RPMI7951 (cell line): ENCODE measurements at places on chromosomes 13 and 19.
A peak's percentile ranks its signal among the peaks of the same experiment; 100 is the strongest.

DNA sequence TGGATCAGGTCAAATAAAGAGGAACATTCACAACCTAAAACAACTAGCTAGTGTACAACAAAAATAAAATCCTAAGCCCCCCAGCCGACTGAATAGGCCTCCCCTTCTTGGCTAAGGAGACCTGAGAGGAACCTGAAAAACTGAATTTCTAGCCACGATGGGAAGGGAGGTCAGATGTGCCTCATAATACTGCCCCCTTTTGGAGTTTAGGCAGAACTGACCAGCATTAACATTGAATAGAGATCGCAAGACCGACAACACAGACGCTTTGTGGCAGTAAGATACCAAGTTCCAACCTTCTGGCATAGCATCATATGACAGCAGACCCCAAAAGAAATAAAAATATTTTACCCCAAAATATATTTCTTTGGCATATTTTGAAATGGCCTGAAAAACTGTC, 15.9 kb downstream of the CBY2 start:
- peak; percentile 20 for DNase-seq

- DNase-seq = no peak
Measured at GRCh38 chr13:106657104-106657503, 89.2 kb upstream of the ARGLU1 start.

DNA sequence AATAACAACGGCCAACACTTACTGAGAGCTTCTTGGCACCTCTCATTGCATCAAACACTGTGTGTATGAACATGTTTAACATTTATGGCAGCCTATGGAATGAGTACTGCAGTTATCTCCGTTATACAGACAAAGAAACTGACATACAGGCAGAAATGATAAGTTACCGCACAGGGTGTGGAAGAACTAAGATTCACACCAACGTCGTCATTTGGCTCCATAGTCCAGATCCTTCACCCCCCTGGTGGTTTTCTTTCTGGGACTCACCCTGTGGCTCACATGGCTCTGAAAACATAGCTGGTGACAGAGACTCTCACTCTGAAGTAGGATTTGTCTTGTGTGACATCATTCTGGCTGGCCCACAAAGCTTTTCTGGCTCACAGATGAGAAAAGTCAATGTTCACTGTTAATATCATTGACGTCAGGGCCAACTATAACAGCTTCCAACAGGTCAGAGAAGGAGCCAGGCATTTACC, 230.1 kb downstream of the DLEU7 start:
- no peak for DNase-seq

DNA sequence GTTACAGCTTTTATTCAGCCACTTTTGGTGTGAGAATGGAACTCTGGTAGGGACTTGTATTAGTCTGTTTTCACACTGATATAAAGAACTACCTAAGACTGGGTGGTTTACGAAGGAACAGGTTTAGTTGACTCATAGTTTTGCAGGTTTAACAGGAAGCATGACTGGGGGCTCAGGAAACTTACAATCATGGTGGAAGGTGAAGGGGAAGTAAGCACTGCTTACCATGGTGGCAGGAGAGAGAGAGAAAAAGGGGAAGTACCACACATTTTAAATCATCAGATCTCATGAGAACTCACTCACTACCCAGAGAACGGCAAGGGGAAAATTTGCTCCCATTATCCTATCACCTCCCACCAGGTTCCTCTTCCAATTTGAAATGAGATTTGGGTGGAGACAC, 942.2 kb downstream of the PCDH17 start:
- DNase-seq = no peak

GRCh38 chr13:104315606-104316005, 1249.4 kb upstream of the SLC10A2 start:
- DNase-seq = peak; percentile 24

DNA sequence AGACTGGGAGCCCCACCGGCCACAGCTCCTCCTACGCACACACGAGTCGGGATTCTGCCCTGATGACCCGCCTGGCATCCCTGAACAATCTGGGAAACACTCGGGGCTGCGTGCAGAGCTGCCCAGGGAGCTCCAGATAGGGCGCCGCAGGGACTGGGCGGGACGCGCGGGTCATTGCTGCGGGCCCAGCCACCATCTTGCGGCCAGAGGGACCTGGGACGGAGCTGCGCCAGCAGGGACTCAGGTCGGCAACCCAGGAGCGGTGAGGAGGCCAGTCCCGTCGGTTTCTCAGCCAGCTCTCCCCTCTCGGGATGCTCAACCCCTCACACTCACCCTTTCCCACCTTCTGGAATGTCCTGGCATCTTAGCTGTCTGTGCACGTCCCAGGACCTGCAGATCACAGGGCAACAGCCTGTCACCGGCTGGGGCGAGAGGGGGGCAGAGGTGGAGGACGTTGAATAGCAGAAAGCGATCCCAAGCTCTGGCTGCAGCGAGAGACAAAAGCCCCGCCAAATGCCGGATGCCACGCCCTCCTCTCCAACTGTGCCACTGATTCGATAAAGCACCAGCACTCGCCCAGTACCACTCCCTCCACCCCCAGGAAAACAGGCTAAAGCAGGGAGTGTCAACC, 20.4 kb upstream of the ZNF91 start:
- DNase-seq = peak; percentile 85

DNA sequence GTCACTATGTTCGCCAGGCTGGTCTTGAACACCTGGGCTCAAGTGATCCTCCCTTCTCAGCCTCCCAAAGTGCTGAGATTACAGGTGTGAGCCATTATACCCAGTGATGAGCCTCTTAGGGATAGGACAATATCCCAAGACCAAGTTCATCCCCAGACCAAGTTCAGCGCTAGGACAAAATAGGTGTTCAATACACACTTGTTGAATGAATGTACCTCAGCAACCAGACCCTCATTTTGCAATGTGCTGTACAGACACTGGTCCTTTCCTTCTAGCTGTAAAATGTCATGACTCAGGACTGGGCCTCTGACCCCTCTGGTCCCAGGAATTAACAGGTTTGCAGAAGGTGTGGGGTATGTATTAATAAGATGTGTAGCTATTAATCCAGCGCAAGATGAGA, 246.0 kb downstream of the TSHZ3 start:
- DNase-seq = no peak

GRCh38 chr19:37669450-37669914, 14.2 kb upstream of the ZFP30 start:
- peak; percentile 12 for DNase-seq

DNA sequence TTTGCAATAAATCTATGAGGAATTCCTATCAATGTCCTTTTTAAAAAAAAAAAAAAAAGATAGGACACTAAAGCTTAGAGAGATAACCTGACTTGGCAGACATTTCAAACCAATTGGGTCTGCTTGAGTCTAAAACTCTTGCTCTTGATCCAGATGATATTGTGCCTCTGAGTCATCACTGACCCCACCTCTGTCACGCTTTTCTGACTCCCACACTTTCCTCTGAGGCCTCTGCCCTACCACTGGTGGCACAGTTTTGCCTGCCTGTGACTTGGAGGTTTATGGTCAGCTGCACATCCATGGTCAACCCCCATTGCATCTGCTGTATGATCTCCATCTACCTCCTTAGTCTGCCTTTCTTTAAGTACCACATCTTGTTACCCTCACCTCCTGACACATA, 328.7 kb downstream of the SPRY2 start:
- DNase-seq = peak; percentile 87

- peak; percentile 88 for DNase-seq
Measured at GRCh38 chr19:44745341-44745831, 3.1 kb upstream of the BCL3 start.
